ENCODE measurements at places on chromosomes 5 and 9.

DNA sequence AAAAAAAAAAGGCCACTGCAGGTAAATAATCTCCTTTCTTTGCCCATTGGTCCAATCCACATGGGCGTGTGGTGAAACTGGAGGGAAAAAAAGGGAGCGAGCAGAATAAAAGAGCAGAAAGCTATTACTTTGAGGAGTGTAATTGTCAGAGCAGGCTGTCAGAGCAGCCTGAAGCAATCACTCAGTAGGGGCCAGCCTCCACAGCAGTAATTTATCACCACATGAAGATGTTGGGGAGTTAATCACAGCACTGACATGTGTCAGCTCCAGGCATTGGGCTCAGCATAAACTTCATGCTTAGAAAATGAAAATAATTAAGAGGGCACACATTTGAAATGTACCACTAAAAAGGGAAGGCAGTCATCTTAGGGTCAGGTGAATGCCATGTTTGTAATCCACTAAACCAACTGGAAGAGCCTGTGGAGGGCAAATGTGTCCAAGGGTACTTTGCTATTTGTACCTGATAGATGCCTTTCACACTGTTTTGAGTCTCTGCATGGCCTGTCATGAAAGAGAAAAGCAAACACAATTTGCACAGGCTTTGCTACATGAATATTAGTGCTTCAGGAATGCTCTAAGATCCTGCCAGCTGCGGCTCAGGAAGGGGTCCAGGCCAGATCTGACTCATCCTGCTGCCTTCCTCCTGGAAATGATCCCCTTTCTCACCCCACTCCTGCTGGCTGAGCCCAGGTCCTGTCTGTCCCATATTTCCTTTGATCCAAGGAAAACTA, 2.9 kb upstream of the PTGER4 start:
- DNase-seq = peak; percentile 89

- no peak for DNase-seq
Measured at GRCh38 chr9:8074713-8075286, 275.2 kb upstream of the DMAC1 start.

GRCh38 chr5:62690421-62690820, 111.8 kb downstream of the LRRC70 start:
- DNase-seq = no peak

- DNase-seq = no peak
Measured at GRCh38 chr5:58771796-58772195, 188.9 kb downstream of the RAB3C start.

DNA sequence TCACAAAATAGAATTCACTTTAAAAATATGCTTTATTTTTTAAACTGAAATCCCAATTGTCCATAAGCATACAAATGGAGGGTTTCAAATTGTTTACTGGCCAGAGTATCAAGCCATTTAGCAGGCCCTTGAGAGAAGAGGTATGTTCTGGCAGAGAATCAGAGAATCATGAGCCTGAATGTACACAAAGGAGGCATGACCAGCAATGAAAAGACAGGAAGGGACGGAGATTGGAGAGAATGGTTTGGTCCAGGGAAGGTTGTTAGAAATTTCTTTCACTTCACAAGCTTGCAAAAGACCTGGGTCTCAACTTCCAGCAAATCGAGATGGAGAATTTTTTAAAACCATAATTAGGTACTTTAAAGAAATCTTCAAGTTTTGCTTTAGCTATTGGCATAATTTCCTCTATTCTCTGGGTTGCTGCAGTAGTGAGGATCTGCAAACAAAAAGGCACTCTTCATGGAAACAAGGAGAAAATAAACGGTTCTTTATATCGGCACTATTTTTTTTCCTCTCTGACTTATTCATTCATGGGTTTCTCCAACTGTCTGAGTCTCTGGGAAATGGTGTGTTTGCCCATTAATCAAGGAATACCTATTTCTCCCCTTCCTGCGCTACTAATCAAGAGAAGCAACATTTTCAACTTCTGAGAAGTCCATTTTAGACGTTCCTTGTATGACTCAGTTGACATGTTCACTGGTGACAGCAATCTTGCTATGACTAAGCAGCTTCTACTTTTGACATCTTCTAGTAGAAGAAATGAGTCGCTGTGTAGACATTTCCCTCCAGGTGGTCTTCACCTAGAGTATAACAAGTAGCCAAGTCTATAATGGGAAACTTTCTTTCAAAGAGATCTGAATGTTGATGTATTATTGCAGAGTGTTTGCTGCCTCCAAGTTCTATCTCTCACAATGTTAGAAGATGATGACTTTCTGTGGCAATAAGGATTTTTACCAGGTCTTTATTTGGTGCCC, 23.1 kb upstream of the ERCC6L2 start:
- peak; percentile 63 for DNase-seq

DNA sequence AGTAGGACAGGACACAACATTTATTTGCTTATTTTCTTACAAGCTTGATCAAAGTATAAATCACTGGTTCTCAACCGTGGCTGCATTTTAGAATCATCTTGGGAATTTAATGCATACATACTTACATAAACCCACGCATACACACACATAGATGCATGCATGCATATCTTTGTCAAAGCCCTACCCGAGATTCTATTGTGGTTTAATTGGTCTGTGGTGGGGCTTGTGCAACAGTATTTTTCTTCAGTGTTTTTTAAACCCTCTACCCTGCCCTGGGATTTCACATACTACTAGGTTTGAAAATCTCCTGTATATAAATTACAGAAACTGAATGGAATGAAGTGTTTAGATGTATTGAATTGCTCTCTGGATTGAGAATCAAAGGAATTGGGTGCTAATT, 1166.2 kb downstream of the MAT2B start:
- DNase-seq = no peak

GRCh38 chr5:42337607-42338006, 85.6 kb upstream of the GHR start:
- no peak for DNase-seq

GRCh38 chr5:57804505-57804904, 321.9 kb upstream of the ACTBL2 start:
- DNase-seq = no peak

DNA sequence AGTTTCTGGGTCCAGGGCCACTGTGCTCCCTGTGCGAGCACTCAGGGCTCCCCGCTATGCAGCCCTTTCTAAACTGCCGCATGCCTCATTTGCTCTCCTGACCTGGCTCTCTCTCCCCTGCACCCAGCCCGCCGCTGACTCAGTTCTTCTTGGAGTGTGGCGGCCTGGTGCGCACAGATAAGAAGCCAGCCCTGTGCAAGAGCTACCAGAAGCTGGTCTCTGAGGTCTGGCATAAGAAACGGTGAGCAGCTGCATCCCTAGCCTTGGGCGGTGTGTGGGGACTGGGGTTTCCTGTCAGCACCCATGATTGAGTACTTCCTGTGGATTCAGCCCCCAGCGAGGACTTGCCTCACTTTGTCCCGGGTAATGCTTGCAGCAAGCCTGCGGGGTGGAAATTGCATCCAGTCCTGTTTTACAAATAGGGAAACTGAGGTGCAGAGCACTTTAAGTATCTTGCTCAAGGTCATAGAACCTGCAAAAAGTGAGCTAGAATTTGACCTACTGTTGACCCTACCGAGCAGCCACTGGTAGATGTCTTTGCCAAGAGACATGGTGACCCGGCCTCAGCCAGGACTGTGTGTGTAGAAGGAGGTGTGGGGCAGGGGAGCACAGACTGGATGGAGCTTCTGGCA, 27.9 kb downstream of the USP20 start:
- DNase-seq = peak; percentile 98

- DNase-seq = no peak
Measured at GRCh38 chr9:75855509-75855908, 35.0 kb upstream of the PCSK5 start.

- DNase-seq = no peak
Measured at GRCh38 chr5:169670769-169671525, 33.9 kb downstream of the DOCK2 start.

GRCh38 chr5:78803353-78803752, 154.8 kb upstream of the LHFPL2 start:
- no peak for DNase-seq

- DNase-seq = no peak
Measured at GRCh38 chr9:85859765-85860164, 81.2 kb upstream of the NAA35 start.

DNA sequence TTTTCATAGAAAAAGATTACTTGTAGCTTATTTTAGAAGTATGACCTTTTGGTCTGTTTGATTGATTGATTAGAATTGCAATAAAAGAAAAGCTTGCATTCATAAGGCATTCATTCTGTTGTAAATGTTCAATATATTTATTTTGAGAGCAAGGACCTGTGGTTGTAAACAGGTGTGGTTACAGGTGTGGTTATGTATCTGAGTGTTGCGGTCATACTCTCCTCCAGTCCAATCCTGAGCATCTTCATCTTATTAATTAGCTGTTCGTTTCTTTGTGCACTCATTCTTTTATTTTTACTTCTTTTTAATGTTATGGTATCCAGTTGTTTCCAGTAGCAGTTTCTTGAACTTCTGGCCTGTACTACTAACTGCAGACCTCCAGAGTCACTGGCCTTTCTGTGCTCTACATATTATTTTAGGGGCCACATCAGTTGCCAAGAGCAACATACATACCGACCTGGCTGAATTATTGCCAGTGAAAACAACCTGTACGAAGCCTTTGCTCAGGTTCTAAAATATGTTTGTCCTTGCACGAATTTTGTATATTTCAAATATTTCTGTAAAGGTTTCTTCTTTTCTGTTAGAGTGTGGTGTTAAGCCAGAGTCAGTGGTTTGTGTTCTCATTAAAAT, 128.7 kb downstream of the CDC42SE2 start:
- no peak for DNase-seq

DNA sequence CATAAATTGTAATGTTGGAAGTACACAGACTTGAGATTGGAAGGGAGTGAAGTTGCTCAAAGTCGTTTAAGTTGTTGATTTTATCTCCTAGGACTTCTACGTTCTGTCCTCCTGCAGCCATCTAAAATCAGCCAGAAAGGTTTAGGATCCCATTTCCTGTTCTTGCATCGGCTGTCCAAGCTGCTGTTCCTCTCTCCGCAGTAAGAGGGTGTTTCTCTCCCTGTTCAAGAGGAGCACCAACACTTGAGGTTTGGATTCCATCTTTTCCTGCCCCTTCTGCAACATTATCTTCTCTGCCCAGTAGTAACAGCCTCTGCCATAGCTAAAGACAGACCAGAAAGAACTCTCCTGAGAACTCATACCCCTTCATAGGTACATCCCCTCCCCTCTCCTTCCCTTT, 373.4 kb downstream of the GADD45G start:
- DNase-seq = peak; percentile 35

- peak; percentile 31 for DNase-seq
Measured at GRCh38 chr9:70031141-70031545, 12.5 kb upstream of the MAMDC2 start.

DNA sequence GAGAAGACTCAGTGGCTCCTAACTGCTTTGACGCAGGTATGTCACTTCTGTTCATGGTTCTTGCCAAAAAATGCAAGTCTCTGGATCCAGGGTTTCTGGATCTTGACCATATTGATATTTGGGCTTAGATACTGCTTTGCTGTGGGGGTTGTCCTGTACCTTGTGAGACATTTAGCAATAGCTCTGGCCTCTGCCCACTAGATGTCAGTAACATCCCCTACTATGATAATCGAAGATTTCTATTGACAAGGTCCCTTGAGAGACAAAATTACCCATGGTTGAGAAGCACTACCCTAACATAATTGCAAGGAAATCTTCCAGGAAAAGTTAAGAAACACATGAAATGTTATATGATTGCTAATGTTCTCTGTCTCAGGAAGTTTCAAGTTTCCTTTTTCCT, 285.4 kb downstream of the TMEM232 start:
- DNase-seq = no peak

GRCh38 chr5:174402222-174402812, 322.1 kb upstream of the MSX2 start:
- no peak for DNase-seq

DNA sequence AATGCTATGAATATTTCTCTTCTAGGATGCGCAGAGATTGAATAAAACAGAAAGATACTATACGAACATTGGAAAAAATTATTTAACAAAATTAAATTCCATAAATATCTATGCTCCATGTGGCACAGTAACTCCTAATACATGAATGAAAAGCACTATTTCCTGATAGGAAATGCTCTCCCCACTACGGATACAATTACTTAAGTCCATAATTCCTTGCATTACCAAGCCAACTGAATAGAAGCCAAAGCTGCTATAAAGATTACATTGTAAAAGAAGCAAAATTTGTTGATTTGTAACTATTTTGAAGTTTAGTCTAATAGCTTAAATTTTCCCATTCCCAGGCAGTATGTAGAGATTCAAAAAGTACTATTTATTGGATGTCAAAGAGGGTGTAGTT, 61.8 kb upstream of the SNX2 start:
- DNase-seq = no peak

- DNase-seq = no peak
Measured at GRCh38 chr5:31442058-31442745, 89.7 kb downstream of the DROSHA start.

DNA sequence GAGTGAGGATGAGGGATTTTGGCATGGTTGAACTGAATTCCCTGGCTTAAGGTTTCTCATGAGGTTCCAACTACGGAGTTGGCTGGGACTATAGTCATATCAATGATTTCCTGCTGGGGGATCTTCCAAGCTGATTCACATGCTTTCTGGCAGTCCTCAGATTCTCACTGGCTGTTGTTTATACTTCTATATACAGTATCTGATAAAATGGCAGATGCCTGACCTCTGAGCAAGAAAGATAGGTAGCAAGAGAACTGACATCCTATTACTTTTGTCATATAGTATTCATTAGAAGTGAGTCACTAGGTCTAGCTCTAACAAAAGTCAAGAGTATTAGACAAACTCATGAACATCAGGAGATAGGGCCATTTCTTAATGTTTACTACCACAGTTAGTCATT, 440.9 kb upstream of the EDIL3 start:
- peak; percentile 40 for DNase-seq

DNA sequence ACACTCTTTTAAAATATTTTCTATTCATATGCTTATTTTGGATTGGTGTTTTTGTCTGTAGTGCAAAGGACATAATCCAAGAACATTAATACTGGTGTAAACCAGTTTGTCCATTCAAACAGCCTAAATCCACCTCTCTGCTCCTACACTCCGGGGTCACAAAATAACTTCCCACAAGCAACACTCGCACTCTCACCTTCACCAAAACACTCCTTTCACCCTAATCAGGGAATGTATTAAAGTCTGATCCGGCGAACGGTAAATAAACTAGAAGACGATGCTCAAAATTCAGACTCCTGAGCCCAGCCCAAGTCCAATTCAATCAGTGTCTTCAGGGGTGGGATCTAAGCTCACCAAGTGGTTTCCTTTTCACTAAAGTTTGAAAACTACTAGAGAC, 649 bp downstream of the AP3B1 start:
- DNase-seq = no peak

GRCh38 chr5:15440434-15440833, 59.5 kb upstream of the FBXL7 start:
- peak; percentile 13 for DNase-seq

GRCh38 chr5:157030692-157031091, 28.2 kb downstream of the HAVCR1 start:
- no peak for DNase-seq

GRCh38 chr9:126752881-126753670, 51.8 kb upstream of the ZBTB43 start:
- DNase-seq = no peak
